ENCODE measurements at places on chromosomes 13 and 19.

DNA sequence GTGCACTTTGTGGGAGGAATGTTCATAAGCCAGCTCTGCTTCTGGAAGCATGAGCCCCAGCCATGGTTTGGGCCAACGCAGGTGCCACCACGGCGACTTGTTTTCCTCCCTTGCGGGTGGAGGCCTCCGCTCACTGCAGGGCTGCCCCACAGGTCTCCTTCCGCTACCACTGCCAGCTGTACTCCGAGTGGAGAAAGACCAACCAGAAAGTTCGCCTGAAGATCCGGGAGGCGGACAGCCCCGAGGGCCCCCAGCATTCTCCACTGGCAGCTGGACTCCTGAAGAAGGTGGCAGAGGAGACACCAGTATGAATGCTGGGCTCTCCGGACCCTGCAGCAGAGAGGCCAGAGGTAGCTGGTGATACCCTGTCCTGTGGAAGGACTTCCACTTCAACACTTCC is 6.5 kb upstream of the HNRNPM start:
- DNase-seq: no peak

GRCh38 chr13:93554514-93554913 is 327.9 kb downstream of the GPC6 start:
- no peak for DNase-seq

- DNase-seq: peak; percentile 45
These were observed 616 bp downstream of the TSHZ3 start for GRCh38 chr19:31348481-31349159.

GRCh38 chr13:52737451-52737850 is 2.2 kb downstream of the CNMD start:
- no peak for DNase-seq

DNA sequence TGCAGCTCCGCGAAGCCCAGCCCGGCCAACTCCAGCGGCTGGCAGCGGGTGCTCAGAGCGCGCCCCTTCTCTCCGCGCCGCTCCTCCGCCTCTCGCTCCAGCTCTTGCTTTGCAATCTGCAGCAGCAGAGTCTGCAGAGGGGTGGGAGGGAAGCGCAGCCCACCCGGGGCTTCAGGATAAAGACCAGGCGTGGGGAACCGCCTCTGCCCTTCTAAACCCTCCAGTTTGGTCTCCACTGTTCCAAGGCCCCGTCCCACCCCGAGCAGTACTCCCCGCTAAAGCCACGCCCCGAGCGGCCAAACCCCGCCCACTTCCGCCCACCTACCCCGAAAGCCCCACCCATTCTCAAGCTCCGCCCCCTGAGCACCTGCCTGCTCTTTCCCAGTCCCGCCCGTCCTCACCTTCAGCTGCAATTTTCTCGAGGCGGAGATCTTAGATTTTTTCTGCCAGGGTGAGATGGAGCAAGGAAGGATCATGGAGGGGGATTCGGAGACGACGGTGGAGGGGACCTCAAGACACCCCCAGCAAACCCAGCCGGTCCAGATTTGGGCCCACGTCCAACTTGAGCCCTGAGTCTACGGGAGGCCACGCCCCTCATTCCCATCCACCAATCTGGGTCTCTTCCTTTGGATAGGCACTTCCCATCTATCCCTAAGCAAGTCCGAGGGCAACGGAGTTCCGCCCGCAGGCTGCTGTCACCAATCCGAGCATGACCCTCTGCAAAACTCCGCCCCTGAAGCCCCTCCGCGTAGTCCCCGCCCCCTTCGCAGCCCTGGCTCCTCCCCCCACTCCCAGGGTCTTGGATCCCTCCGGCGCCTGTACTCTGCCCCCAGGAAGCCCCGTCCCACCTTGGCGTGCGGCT is 1.1 kb downstream of the TNNI3 start:
- peak; percentile 55 for DNase-seq

GRCh38 chr19:10010247-10010691 is at the start of gene COL5A3:
Gene COL5A3 (minus strand): TSS chr19:10010504. CDS start chr19:10010385, 119 bp downstream.
- DNase-seq: peak; percentile 61

DNA sequence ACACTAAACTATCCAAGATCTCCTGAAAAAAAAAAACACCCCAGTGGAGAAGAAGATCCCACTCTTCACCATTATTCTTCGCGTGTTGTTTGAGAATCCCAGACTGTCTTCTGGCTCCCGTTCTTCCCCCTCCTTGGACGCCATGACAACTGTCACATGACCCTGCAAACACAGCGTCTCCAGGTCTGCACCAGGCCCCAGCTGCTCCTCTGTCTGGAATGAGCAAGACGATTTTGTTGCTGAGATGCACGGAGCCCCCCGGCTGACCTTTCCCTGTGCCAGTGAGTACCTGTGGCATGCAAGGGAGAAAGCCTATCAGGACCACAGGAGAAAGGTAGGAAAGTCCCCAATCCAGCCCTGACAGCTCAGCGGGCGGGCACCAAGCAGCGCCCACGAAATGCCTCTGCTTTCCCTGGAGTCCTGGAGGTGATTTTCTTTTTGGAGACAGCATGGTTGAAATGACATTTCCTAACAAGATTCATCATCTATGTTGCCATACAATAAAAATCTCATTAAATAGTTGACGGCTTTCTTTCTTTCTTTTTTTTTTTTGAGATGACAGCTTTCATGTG is at the start of gene CFAP97D2:
TSS of gene CFAP97D2 (plus strand) at position 171 of the 572 bp plus-strand sequence. CDS start at position 245, 74 bp downstream.
- DNase-seq: no peak

Measured in fibroblast of the aortic adventitia (primary cell).